ENCODE measurements at places on chromosomes 2 and 18.

DNA sequence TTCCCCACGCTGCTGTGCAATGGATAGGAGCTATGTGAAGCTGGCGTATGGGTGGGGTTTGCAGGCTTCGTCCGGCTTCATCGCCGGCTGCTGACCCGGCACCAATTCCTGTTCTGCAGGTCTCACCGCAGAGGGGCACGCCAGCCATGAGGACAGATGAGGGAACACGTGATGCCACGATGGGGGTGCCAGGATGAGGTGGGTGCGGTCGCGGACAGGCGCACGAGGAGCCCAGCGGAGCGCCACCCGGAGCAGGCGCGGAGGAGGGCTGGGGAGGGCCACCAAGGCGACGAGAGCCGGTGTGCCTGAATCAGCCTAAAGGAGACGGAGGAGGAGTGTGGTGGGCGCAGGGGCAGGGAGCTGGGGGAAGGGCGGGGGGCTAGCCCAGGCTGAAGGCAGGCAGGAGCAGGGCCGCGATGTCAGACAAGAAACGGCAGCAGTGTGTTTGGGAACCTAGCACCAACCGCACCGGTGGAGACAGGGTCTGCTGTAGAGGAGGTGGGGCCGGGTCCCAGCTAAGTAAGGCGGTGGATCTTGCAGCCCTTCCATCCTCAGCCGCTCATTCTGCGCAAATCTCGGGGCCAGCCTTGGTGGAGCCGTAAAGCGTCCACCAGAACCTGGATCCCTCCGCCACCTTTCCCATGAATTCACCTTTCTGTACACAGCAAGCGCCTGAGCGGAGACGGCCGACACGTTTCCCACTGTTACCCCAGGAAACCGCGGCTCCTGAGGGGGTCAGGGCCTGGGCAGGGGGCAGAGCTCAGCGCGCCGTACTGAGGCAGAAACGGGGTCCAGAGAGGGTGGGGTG, 17.0 kb upstream of the CD8A start:
- DNase-seq, result peak; percentile 38

DNA sequence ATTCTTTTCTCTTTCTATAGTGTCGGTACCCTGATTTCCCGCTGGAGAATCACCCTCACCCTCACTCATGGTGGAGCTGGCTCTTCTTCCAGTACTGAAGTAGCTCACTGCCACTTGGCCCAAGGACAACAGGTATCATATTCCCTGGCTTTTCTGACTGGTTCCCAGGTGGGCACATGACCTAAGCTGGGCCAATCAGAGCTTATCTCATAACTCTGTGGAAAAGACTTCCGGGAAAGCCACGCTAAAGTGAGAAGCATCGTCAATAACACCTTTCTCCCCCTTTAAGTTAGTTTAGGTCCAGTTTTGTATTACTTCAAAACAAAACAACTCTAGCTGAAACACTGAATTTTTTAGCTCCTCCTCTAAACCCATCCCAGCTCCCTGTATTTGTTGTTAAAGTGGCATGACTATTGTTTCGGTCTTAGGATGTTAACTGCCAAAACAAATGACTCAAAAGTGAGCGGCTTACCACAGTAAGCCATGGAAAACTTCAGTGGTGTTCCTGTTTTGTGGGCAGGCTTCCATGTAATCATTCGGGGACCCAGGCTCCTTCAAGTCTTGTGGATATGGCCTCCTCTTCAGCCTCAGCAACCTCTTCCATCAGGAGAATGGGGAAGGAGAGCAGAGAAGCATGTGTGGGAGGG, 137.4 kb upstream of the DLX2 start:
- DNase-seq, result no peak

DNA sequence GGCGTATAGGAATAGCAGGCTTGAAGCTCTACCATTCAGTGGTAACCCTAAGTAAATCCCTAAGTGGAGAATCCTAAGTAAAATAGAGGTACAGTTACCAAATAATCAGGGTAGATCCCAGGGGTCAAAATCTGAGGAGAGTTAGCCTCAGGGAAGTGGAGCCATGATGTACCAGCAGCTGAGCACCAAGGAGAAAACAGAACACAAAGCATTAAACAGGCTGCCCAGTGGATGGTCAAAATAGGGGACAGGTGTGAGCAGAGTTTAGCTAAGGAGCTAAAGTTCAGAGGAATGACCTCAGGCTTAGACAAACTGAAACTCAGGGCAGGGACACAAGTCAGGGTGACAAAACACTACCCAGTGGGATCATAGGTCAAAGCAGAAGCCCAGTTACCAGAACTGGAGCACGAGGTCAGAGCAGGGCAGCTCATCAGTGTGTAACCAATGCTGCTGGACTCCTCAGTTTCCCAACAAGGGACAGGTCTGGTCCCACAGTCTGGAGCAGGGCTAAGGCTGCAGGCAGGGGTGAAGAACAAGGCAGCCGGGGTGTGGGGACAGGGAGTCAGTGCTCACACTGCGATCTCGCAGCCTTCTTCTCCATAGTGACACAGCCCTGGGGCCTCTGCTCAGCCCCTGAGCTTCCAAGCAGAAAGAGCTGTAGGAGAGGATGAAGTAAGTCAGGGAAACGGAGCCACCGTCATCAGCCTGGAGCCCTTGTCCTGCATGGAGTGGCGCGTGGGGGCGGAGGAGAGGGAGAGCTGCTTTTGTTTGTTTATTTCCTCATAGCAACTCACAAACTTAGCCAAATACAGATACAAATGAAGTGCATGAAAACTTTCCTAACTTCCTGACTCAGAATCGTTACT, 264.0 kb downstream of the MREG start:
- DNase-seq, result no peak

DNA sequence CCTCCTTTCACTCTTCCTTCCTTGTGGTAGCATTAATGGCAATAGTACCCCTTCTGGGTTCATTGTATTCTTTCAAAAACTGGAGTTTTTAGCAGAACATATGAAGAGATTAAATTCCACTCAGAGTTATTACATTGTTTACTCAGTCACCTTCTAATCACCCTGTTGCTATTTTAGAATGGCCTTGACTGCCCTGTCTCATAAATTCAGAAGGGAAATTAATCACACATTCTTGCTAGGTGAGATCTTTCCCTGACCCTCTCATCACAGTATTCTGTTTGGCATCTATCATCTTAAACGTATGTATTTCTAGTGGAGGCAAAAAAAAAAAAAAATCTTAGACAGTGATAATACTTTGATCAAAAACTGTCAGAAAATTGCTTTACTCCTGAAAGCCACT, 760.4 kb downstream of the ADCYAP1 start:
- no peak for DNase-seq

DNA sequence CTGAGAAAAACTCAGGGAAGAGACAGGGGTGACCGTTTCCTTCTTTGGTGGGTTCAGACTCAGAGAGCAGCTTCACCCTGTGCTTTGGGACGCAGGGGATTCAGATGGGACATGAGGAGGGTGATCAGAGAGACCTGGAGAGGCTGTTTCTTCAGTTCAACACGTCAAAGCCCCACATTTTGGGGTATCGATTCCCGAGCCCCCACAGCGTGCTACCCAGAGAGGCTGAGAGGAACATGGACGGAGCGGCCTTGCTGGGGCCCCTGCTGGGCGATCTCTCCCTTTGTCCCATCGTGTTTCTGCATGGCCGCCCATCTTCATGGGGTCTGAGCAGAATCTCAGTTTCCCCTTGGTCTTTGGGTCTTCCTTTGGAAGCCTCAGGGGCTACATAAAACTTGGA, 38.2 kb upstream of the PXDN start:
- DNase-seq, result no peak

- no peak for DNase-seq
These were observed 399.2 kb upstream of the VWC2L start for GRCh38 chr2:214011676-214012075.

DNA sequence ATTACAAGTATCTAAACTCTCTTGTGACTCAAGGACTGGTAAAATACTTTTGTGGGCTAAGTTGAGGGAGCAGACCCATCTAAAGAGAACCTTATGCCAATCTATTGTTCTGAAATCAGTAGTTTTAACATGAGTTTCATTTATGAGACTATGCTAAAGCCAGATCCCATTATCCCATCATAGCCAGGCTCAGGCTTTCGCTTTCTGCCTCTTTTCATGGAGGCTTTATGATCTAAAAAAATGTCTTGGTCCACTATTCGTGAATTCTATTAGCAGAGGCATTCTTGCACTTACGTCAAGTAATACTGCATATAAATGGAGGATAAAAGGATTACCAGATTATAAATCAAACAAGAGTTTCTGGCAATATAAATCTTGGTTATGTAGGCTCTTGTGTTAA, 1636.9 kb upstream of the ACVR2A start:
- no peak for DNase-seq

GRCh38 chr18:46497129-46497528, 159.9 kb downstream of the LOXHD1 start:
- DNase-seq, result peak; percentile 5

DNA sequence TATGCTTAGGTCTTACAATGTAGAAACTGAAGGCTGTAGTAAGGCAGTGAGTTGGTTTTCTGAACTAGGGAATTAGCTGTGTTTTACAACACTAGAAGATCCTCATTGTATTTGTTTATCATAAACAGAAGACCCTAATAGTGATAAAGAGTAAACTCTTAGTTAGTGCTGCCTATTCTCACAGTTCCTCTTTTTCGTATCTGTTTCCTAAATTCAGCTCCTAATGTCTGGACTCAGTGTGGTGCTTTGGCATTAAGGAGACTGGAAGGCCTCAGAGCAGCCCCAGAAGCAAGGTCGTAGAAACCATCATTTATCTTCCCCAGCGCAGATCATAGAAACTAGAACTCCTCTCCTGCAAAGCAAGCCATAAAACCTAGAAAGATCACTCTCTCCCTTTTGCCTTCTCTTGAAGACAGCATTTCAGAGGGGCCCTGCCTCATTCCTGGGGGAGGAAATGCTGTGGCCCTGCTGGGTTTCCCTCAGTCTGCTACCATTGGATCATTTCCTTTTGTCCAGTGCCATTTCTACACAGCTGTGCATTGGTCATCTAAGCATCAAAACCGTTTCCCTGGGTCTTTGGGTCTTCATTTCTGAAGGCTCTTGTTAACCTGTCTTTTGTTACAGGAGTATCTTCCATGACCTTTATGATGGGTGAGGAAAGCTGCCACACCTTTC, 4.7 kb downstream of the ACP1 start:
- DNase-seq, result no peak

DNA sequence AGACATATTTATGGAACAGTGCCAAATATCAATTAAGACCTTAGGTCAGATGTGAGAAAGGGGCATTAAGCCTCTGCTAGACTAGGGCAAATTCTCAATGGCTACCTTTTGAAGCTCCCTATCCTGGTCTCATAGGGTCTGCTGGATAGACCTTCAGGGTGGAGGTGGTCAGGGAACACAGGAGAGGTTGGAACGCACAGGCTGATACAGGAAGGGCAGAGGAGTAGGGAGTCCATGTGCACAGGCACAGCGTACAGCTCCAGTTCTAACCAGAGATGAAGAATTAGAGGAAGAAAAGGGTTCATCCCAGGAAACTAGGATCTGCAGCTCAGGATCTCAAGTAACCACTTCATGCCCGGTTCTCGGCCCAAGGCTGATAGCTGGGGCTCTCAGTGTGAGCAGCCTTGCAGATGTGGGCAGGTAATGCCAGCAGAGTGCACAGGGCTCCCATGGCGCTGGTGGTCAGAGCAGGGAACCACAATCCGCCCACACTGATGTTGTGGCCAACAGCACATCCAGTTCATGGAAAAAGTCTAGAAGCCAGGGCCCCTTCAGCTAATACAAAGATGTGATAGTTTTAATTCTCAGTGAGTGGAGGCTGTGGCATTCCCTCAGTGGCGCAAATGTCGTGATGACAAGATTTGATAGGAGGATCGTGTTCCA, 3.4 kb upstream of the EVA1A start:
- no peak for DNase-seq

- no peak for DNase-seq
These were observed 49.3 kb downstream of the TRAF3IP1 start for GRCh38 chr2:238369591-238370040.

DNA sequence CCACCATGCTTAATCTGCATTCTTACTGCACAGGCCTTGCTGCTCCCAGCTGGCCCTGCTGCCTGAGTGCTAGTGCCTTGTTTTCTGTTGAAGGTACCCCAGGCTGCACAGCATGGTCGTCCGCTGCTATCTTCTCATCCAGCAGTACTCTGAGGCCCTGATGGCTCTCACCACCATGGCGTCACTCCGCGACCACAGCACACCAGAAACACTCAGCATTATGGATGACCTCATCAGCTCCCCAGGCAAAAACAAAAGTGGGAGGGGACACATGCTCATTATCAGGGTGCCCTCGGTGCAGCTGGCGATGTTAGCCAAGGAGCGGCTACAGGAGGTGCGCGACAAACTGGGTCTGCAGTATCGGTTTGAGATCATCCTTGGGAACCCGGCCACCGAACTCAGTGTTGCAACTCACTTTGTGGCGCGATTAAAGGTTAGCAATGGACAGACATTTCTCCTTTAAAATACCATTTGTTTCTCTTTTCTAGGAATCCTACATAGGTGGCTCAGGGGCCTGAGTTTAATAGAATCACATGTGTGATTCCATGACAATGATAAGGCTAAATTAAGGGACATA, 110.5 kb downstream of the ESCO1 start:
- no peak for DNase-seq

- DNase-seq, result no peak
These were observed 69.0 kb downstream of the GORASP2 start for GRCh38 chr2:170997893-170998597.

DNA sequence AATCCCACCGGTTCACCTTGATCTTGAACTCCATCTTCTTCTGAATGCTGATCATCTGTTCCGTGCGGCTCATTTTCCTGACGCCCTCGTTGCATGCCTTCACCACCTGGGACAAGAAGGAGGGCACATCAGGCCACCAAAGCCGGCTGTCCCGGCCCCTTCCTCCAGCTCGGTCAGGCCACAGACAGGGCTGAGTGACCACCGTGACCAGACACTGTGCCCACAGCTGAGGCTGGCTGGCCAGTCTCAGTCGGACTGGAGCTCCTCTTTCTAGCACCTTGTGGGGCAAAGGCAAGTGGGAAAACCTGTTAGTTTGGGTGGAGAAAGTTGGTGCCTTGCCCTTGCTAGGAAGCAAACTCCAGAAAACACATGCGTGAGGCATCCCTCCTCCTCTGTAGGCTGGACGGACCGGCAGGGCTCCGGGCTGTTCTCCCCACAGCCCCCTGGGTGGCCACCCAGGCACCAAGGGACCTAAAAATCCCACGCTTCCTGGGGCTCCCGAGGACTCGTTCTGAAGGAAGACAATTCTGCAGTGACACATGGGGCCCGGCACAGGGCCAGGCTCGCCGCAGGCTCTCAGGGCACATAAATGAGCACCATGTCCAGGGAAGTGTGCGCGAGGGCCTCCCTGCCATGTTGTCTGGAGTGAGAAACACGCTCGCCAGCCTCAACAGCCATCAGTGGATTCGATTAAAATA, 15.3 kb downstream of the SNORC start:
- no peak for DNase-seq

GRCh38 chr2:197388866-197389587, 45.8 kb downstream of the SF3B1 start:
- DNase-seq, result no peak

Measured in HL-60 (cell line).